Activated T-helper 1 cell treated with Interleukin-2 at 50 U/mL for 16 hours (primary cell): ENCODE measurements at places on chromosomes 6 and 20.

DNA sequence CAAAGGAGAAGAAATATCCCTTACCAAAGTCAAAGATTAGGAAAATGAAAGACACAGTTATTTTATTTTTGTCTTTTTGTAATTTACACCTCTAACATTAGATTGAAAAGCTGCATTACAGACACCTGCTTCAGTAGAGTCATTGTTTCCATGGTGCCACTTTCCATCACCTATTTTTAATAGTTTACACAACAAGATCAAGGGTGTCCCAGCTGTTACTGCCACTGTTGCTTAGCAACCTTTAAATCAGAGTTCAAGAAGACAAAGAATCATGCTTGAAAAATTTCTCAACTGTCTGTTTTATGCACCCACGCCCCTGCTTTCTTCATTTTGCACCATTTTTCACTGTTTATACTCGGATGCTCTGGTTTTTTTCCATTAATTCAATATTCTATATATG, 668.2 kb upstream of the GJE1 start:
- no peak for DNase-seq

- DNase-seq, result no peak
Measured at GRCh38 chr20:36720510-36720909, 25.4 kb downstream of the NDRG3 start.

DNA sequence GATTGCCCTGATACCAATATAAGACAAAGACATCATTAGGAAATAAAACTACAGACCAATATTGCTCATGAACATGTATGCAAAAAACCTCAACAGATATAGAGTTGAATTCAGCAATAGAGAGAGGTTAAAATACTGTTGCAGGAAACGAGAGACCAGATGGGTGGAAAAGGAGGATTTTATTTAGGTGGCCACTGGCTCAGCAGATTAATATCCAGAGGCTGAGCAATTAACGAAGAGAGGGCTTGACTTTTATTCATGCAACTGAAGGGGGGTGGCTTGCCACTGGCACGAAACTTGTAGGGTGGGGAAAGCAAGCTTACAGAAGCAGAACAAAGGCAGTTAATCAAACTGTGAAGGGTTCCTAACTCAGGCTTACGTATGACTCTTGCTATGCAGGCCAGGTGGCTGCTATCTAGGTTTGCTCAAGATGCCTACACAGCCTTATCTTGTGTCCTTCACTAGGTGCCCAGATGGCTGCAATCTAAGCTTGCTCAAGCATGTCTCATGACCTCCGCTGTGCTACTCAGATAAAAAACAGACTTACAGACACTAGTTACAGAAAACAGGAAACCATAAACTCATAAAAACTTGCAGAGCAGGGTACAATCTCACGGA, 126.4 kb downstream of the MMUT start:
- DNase-seq, result no peak

GRCh38 chr6:144595266-144595665, 310.1 kb downstream of the UTRN start:
- DNase-seq, result no peak

DNA sequence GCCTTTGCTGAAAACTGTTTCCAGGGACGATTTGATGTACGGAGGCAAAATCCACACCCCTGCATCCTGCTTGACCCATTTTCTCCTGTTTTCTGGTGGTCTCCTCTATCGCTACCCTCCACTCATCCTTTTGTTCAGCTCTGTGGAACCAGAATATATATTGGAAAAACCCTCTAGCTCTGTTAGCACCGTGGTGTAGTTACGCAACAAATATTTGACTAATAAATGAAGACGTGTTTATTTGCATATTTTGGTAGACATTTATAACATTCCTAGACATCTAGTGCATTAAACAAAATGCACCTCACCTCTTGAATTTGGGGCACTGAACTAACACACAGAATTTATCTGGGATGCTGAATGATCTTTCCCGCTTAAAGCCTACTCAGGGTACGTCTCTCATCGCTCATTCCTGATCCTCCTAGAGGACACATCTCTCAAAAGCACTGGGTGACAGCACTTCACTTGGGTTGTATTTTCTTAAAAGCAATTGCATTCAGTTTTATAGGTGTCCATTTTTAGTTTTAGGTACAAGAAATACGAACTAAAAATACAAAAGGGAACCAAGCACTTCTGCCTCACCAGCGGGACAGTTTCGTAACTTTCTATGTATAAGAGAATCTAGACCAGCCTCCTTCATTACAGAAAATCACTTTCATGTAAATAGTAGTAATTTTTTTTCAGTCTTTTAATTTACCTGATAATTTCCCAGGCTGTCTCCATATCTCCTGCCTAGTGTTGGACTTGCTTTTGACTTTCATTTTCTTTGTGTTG, 59.2 kb downstream of the SNRNP48 start:
- no peak for DNase-seq

GRCh38 chr6:6918216-6918983, 189.4 kb upstream of the RREB1 start:
- DNase-seq, result no peak

- DNase-seq, result peak; percentile 53
Measured at GRCh38 chr6:16238057-16238962, at the start of gene GMPR. TSS of gene GMPR (plus strand) at chr6:16238587. CDS start at chr6:16238694, 107 bp downstream.

GRCh38 chr6:108168090-108168463, 2.3 kb downstream of the NR2E1 start:
- DNase-seq, result no peak

- DNase-seq, result no peak
Measured at GRCh38 chr20:57573894-57574293, 13.0 kb downstream of the PCK1 start.

DNA sequence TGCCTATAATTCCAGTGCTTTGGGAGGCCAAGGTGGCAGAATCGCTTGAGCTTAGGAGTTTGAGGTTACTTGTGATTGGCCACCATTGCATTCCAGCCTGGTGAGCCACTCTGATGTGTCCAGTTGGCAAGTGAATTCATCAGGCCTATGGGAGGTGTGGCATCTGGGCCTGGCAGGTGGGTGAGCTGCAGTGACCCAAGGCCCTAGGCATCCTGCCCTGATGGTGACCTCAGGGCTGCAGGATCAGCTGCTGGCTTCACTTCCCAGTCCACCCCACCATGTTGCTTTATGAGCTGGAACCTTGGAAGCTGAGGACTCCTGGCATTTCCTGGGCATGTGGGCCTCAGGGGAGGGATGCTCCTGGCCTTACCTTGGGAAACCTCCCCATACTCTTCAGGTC, 20.5 kb downstream of the RSPH9 start:
- DNase-seq, result no peak

DNA sequence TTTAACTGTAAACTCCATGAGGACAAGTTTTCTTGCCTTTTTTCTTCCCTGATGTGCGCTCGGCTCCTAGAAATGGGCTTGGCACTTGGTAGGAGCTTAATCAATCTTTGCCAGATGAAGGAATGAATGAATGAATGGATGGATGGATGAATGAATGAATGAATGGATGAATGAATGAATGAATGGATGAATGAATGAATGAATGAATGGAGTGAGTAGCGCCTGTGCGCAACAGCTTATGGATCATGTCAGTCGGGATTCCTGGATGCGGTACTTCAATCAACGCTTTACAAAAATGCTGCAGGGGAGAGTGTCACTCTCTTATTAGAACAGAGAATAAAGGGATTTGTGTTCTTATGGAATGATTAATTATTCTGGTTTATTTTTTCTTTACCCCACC, 267.3 kb downstream of the TFAP2C start:
- no peak for DNase-seq

DNA sequence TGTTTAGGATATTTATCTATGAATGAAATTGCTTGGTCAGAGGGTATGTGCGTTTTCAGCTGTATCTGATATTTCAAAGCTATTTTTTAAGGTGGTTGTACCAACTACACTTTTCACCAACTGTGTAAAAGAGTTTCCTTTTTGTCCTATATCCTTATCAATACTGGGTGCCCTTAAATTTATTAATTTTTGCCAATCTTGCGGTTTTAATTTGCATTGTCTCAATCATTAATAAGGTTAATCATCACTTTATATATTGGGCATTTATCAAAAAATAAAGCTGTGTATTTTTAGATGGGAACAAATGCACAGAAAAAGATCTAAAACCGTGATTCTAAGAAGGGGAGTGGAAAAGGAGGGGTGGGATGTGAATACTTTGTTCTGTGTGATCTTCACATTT, 66.7 kb upstream of the SALL4 start:
- no peak for DNase-seq

DNA sequence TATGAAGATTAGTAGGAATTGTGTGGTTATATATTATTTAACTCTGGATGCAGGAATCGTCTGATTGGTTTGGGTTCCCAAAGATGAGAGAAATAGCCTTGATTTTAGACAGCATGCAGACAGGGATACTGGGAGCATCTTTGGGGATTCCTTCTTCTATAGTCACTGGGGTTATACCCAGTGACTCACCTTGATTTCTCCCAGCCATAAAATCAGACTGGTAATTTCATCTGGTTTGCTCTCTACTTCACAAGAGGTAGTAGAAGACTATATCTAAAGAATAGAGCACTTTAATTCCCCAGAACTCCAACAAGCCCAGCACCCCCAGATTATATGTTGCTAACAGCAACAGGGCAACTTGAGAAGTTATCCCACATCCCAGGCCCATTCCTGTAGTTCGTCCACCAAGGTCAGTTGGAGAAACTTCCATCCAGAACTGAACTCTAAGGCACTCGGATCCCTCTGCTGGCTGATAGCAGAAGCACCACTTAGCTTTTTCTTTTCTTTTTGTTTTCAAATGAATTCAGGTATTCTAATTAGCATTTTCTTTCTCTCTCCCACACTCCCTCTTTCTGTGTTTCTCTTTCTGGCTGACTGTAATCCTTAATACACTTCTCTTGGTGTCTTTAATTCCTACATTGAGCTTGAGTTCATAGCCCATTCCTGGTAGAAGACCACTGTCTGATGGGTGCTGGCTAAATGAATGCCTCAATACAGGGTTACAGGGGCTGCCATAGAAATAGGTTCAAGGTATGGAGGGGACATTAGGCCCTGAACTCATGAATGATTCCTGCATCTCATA, 20.4 kb upstream of the EFHC1 start:
- DNase-seq, result no peak

DNA sequence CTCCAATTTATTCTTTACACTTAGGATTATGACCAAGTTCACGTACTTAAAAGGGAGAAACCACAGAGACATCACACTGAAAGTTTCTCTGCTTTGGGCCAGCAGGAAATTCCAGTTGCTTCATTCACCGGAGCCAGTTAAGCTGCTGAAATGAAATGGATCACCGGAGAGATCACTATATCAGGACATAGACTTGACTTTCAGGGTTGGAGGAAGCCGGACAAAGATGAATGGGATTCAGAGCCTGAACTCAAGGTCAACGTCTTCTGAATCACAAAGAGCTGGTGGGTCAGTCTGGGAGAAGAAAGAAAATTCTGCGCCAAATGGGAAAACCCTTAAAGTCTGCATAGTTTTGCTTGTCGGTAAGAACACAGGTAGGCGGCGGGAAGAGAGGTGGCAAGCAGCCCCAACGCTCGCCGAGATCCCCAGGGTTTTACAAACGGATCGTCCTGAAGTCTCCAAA, 81.9 kb upstream of the CCDC28A start:
- DNase-seq, result no peak

DNA sequence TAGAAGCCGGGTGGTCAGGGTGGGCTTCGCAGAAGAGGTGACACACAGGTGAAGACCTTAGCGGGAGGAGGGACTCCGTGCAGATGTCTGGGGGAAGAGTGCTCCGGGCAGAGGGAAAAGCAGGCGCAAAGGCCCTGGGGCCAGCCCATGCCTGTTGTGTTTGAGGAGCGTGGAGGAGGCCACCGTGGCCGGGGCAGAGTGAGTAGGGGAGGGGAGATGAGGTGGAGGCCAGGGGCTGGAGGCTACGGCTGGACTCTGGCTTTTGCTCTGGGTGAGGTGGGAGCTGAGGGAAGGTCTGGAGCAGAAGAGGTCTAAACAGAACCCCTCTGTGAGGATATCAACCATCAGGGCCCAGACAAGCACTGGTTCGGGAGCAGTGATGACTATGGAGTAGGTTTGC, 244.0 kb downstream of the PREX1 start:
- DNase-seq, result no peak

DNA sequence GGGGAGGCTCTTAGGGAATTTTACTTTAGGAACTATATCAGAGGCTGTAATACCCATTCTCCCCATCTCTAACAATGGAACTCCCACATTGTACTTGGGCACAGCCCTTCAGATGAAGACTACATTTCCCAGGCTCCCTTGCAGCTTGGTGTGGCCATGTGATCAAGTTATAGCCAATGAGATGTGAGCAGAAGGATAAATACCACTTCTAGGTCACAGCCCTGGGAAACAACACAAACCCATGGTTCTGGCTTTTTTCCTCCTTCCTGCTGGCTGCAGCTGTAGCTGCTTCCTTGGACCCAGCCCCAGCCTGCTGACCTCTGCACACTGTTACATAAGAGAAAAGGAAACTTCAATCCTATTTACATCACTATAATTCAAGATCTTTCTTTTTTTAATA, 445.9 kb upstream of the JARID2 start:
- DNase-seq, result no peak

DNA sequence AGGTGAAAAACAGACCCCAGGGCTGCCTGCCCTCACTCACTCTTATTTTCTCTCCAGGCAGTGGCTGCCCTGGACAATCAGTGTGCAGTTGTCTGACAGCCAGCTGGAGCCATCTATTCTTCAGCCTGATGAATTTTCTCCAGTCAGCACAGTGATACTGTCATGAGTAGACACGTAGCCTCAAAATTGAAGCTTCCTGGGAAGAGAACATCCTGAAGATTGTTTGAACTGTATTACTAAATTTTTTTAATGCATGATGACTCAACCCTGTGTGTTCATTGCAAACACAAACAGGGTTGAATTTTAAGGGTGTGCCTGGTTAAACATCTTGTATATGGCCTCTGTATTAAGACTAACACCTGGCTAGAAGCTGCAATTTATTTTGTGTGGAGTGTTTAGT, 49.8 kb upstream of the STXBP5 start:
- no peak for DNase-seq

DNA sequence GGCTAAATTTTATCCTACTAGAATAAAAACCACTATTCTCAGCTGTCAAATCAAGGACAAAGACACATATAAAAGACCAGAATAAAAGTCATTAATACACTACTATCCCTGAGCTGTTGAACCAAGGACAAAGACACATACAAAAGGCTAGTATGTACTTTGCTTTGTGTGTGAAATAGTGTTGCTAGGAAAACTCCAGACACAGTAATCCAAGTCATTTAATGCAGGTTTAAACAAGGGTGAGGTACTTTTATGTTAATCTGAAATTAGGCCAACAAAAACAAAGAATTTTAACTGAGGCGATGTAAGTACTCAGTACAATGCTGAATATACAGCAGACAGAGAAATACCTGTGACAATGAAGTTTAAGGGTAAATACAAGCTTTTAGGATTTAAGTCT, 18.9 kb downstream of the GCLC start:
- no peak for DNase-seq

DNA sequence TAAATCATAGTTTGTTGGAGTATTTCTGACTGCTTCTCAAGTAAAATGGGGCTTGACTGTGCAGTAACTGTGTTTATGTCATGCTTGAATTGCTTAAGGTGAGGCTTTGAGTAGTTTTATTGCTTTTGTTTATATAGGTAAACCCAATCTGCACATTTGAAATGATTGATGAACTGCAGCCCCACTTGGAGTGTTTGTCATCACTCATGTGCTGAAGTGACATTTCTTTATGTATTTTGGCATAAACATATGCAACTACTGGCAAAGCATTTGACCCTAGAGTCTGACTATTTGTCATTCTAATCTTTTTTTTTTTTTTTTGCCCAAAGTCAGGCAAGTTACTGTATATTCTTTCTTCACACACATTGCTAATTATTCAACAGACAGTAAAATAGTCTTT, 491.4 kb upstream of the POU3F2 start:
- DNase-seq, result no peak
